Suppressor macrophage (primary cell): ENCODE measurements at places on chromosomes 3 and 15.

- no peak for DNase-seq
These were observed 321.9 kb upstream of the CCDC54 start for GRCh38 chr3:107055181-107055942.

DNA sequence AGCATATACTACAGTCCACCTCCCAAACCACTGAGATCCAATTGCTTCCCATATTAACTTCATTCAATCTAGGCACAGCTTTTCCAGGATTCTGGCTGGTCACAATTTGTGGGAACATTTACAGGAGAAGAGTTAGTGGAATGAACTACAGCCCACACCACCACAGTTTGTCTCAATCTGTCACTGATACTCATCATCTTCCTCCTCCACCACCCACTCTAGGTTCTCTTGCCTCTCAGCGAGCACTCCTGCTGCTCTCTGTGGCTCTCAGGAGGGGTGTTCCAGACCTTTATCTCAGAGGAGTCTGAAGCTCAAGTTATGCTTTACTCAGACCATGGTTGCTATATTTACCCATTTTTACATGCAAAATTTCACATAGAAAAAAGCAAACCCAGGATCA lies 25.9 kb upstream of the PLA2G4D start:
- DNase-seq, result no peak

DNA sequence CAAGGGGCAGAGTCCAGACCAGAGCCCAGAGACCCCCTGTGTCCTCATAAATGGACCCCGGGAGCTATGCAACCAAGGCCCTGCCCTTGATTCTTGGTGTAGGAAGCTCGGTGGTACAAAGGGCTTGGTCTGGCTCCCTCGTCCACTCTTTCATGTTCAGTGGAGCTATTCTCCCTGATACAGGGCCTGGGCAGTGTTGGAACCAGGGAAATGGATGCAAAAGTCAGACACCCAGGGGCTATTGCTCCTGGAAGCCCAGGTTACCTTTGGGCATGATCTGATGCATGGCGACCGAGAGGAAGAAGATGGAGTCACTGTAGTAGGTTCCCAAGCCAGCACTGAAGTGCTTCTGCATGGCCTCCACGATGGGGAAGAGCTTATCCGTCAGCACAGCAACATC lies 44.5 kb downstream of the XXYLT1 start:
- DNase-seq, result no peak

DNA sequence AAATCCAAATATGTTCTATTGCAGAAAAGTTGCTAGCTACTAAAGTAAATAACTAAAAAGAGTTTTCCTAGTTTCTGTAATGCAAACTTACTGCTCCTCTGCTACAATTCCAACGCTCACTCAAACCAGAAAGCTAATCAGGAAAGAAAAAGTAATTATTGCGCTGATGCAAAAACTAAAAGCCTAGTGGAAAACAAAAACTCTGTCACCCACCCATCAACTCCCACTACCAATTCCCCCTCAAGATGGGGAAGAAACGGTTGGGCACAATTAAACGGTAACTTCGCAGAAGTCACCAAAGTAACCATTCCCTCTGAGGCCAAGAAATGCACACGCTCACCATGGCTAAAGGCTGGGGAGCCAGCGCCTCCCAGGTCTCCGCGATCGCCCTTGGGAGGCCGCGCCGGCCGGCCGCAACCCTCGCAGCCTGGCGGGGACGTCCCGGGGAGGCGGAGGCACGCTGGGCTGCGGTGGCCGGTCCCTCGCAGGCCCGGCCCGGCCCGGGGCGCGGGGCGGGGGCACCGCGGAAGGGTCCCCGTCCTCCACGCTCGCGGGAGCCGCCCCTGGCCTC lies 684 bp downstream of the SLTM start:
- DNase-seq, result no peak

DNA sequence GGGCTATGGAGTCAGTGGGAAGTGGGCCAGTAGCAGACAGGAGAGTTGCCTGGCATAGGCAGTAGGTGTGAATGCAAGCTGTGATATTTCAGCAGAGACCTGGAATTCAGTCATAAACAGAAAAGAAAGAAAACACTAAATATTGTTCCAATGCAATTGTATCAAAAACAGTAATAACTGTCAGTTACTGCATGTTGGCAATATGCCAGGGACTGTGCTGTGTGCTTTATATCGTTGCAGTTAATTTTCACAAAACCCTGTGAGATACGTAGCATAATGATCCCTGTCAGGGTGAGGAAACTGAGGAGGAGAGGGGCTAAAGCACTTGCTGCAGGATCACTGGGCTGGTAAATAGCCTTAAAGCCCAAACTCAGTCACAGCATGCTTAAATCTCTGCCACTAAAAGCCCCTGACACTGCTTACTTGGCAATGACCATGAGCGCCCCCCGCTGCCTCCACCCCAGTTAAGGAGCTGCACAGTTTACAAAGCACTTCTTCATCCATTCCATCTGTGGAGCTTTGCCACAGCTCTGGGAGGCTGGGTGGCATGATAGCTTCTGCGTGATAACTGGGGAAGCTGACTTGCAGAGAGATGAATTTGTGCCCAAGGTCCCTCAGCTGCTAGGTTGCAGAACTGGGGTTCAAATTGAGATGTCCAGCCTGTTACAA lies 3.9 kb downstream of the SLC6A1 start:
- DNase-seq, result no peak

DNA sequence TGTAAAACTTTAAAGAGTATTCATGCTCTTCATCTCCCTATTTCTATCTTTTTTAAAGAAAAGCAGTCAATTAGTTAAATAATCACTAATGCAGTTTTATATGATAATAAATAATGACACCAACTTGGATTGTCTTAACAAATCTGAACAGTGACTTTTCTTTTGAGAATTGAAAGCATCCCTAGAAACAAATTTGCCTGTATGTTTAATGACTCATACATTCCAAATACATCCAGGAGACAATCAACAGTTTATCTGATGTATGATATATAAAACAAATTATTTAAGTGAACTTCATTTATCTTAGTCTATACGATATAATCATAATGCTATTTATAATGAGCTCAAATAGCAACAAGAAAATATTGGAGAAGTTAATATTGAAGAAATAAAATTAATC lies 78.0 kb downstream of the ALCAM start:
- DNase-seq, result no peak
